ENCODE measurements at places on chromosomes 11 and 22. TPM values are rescaled to one million over a fixed set of nuclear protein-coding genes. Genes with fewer than 3 reads are reported as not detected.
A peak's percentile ranks its signal among the peaks of the same experiment; 100 is the strongest.

BCO2 gene
- total RNA-seq: 0.11 TPM

TSSK2 gene
- not detected for total RNA-seq

OR56B1 gene
- total RNA-seq: not detected

GSTP1 gene
- total RNA-seq: 1,082 TPM

GRCh38 chr11:128734103-128734831 is 40.4 kb downstream of the FLI1 start:
- no peak for DNase-seq

DNA sequence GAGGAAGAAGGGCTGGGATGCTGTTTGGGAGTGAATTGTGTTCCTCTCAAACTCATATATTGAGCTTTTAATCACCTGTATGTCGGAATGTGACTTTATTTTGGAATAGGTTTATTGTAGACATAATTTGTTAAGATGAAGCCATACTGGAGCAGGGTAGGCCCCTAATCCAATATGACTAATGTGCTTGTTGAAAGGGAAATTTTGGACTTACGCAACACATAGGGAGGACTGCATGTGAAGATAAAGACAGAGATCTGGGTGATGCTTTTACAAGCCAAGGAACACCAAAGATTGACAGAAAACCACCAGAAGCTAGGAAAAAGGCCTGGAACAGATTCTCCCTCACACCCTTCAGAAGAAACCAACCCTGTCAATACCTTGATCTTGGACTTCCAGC is 43.2 kb upstream of the OVCH2 start:
- DNase-seq: peak; percentile 12

- DNase-seq: no peak
Observed at GRCh38 chr11:62540804-62541701, 5.6 kb downstream of the AHNAK start.

- no peak for DNase-seq
Observed at GRCh38 chr22:48366591-48366990, 1461.1 kb downstream of the BRD1 start.

DNA sequence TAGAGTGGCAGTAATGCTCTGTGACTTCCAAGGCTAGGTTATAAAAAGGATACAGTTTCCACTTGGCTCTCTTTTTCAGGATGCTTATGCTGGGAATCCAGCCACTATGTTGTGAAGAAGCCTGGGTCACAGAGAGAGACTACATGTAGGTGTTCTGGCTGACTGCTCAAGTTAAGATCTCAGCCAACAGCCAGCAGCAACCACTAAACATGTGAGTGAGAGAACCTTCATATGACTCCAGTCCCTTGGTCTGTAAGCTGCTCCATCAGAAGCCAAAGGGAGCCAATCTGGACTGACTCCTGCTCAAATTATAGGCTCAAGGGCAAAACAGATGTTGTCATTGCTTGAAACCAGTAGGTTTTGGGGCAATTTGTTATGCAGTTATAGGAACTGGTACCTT is 162.7 kb downstream of the MAML2 start:
- DNase-seq: no peak

GRCh38 chr11:45517171-45517770 is 148.2 kb downstream of the CHST1 start:
- DNase-seq: no peak

- DNase-seq: no peak
Observed at GRCh38 chr22:22714600-22715335, 70.4 kb downstream of the GGTLC2 start.

DNA sequence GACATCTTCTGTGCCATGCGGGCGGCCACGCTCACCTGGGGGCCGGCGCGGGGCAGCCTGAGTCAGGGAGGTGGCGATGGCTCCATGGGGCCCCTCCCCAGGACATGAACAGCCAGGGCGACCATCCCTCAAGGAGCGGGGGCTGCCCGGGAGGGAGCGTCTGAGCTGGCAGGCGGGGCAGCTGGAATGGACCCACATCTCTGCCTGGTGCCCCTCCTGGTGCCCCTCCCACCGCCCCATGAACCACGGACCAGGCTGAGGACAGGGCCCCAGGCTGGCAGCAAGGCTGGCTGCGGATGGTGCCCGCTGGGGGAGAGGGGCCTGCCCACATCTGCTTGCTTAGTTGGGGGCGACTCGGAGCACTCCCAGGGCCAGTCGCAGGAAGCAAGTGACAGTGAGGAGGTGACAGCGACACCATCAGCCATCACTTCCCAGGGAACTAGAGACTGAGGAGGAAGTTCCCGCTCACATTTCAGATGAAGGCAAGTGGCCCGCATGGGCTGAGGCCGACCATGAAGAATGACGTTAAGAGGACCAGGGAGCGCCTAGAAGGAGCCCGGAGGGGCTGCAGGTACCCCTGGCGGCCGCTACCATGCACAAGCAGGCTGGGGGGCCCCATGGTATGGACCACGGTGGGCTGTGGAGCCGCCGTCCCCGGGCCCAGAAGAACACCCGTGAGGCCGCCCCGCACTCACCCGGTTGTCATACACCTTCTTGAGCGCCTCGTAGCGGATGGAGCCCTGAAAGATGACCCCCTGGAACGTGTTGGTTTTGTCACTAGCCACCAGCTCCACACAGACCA is 37.3 kb downstream of the KIAA0930 start:
- DNase-seq: no peak
